Activated naive CD8-positive, alpha-beta T cell treated with anti-CD3 and anti-CD28 coated beads, Interleukin-2, amount 50 U/mL, for 24 hours (primary cell): ENCODE measurements at places on chromosomes 4 and X.
A peak's percentile ranks its signal among the peaks of the same experiment; 100 is the strongest.

DNA sequence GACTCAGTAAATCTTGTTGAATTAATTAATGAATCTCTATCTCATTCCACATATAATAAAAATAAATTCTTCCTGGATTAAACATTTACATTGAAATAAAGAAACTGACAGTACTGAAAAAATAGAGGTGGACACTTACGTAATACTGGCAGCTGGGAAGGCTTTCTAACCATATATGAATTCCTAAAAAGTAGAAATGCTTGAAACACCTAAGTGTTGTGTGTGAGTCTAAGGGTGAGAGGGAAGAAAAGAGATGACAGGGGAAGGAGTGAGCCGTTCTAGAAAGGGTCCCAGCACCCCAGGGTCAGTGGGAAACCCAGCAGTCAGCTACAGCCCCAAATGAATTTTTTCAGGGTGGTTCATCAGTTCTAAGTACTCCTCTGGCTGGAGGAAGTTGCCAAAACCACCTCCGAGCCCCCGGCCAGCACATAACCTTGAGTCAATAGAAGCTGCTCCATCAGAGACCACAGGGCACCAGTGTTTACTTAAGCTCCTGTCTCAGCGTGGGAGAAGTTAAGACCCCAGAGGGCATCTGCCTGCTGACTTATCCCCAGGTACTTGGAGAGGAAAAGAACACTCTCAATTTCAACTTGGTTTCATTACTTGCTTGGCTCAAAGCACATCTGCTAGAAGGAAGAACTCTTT, 18.3 kb downstream of the GAB3 start:
- H3K27me3 ChIP-seq, result no peaks in the 10 kb centered on the region
- H3K36me3 ChIP-seq, result no peaks in the 10 kb centered on the region
- peaks cover 98% of the 10 kb centered on the region for H3K4me1 ChIP-seq
- DNase-seq, result no peak
- peak overlapping the region; percentile 58 for H3K4me3 ChIP-seq

DNA sequence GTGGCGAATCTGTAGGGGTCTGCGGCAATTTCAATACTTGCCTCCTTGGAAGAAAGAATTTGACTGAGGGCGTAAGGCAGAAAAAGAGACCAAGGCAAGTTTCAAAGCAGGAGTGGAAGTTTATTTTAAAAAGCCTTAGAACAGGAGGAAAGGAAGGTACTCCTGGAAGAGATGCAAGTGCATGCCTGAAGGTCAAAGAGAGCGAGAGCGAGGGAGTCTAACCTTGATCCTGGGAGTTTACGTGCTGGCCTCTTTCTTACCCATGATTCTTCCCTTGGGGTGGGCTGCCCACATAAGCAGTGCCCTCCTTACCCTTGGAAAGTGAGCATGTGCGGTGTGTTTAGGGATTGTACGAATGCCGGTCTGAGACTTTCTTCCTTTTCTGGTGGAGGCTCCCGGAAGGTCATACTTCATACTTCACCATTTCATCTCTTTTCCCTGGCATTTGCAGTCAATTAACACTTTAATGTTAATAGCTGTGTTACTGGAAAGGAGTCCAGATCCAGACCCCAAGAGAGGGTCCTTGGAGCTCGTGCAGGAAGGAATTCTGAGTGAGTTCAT, 40.0 kb downstream of the ARSD start:
- no peak overlapping the region for H3K27ac ChIP-seq
- DNase-seq, result no peak
- peaks cover 6% of the 10 kb centered on the region for H3K4me1 ChIP-seq
- H3K36me3 ChIP-seq, result no peaks in the 10 kb centered on the region
- peaks cover 2% of the 10 kb centered on the region for H3K27me3 ChIP-seq

DNA sequence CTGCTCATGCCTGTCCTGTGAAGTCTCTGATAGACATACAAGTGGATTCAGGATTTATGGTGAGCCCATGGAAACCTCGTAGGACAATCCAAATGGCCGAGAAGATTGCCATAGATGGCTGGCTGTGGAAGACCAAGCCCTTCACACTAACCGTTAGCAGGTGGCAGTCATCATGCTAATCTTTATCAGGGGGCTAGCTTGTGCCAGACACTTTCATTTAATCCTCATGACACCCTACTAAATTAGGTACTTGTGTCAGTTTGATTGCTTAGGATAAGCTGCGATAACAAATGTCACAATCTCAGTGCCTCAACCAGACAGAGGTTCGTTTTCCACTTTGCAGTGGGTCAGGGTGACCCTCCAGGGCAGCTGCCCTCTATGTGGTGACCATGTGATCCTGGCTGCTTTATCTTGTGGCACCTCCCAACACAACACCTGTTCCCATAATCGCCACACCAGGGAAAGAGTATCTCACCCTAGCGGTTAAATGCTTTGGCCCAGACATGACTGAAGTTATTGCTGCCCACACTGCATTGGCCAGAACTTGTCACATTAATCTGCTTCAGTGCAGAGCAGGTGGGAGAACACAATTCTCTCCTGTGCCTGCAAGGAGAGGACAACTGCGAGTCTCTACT, 60.8 kb downstream of the REPS2 start:
- H3K4me3 ChIP-seq, result no peak overlapping the region
- no peaks in the 10 kb centered on the region for H3K36me3 ChIP-seq
- H3K27me3 ChIP-seq, result no peaks in the 10 kb centered on the region
- peaks cover 4% of the 10 kb centered on the region for H3K4me1 ChIP-seq
- H3K27ac ChIP-seq, result no peak overlapping the region

DNA sequence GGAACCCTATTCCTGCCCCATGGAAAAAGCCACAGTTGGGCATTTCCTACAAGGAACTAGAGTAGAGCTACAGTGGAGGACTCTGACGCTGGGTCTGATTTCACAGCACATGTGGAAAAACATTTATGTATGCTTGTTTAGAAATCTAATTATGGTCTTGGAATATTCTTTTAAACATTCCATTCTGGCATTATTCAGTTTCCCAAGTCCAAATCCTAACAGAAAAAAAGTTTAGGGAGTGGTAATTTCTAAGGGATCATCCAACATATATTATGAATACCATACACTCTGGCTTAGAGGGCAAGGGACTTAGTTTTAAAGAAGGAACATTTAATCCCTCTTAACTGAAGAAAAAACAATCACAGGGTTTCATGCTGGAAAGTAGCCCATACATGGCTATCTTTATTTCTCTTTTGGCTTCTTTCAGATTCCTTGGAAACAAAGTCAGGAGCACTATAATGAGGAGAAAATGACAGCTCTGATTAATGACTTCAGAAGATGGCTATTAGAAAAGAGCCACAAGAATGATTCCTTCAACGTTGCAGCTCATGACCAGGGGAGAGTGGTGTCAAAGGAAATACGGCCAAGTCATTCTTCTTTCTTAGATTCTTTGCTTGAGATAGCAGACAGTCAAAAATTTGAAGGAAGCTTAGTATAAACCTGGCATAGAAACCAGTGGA, 56.1 kb downstream of the CNGA2 start:
- no peak for DNase-seq
- H3K4me1 ChIP-seq, result no peaks in the 10 kb centered on the region
- no peak overlapping the region for H3K4me3 ChIP-seq
- H3K27me3 ChIP-seq, result no peaks in the 10 kb centered on the region
- H3K27ac ChIP-seq, result no peak overlapping the region

DNA sequence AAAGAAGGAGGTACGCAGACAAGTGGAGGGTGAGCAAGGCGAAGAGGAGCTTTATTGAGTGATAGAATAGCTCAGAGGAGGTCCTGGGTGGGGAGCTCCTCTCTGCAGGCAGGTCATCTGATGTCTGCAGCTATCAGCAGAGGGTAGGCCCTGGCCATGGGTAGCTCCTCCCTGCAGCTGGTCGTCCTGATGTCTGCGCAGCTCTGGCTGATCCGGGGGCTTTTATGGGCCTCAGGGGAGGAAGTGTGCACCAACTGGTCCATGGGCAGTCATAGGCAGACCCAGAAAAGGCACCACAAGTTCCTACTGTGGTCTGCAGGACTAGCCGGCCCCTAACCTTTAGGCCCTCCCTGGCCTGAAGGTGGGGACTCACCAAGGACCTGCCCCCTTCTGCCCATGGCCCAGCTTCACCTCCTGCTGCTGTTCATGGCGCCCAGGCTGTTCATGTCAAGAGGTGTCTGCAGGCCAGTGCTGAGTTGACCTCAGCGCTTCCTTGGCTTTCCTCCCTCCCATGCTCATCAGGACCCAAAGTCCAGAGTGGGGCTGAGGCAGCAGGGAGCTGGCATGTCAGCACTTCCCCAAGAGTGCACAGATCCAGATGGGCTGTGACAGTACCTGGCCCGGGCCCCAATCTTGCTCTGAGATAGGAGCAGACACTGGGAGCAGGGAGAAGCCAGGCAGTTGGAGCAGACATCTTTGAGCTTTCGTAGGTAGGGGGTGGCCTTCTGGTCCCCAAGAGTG, 46.1 kb downstream of the ARAP2 start:
- no peak for DNase-seq
- H3K27me3 ChIP-seq, result no peaks in the 10 kb centered on the region

- DNase-seq, result no peak
- no peak overlapping the region for H3K4me3 ChIP-seq
- no peaks in the 10 kb centered on the region for H3K36me3 ChIP-seq
- H3K4me1 ChIP-seq, result no peaks in the 10 kb centered on the region
- no peak overlapping the region for H3K27ac ChIP-seq
Measured at GRCh38 chr4:73523126-73523525, 41.6 kb downstream of the AFM start.

DNA sequence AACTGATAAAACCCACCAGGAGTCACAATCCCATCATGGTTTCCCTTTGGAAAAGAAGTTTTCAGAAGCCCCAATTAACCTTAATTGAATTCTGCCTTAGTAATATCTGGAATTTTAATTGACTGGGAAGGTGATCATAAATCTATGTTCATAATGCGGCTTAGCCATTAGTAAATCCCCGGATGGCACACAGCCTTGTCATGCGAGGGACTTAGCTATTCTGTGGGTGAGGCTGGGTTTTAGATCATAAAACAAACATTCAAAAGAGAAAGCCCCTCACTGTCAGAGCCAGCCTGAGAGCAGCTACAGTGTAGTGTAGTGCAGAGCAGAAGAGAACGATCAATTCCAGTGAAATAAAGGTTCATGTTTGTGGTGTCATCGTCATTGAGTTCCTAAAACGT, 124.0 kb upstream of the NOCT start:
- H3K4me1 ChIP-seq, result peaks cover 11% of the 10 kb centered on the region
- no peak overlapping the region for H3K4me3 ChIP-seq
- peaks cover 15% of the 10 kb centered on the region for H3K27me3 ChIP-seq
- no peak overlapping the region for H3K27ac ChIP-seq

DNA sequence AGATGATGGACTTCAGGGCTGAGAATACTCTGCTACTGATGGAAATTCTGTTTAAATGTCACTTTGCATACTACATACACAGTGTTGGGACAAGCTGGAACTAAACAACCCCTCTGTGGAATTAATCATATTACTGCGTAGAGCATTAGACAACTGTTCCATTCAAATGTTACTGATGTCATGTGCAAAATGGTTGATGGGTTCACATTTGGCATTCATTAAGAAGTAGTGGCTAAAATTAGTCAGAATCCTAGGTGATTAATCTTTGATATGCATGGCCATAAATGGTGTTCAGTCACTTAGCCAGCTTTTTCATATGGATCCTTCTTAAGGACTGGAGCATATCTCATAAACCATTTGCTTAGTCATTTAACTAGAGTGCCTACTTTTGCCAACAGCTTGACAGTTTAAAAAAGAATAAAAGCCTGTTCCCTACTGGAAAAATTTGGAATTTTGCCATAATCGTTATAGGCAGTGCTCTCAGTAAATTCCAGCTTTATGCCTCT, 105.2 kb downstream of the RNF150 start:
- H3K27ac ChIP-seq, result no peak overlapping the region
- no peaks in the 10 kb centered on the region for H3K27me3 ChIP-seq
- no peaks in the 10 kb centered on the region for H3K36me3 ChIP-seq

DNA sequence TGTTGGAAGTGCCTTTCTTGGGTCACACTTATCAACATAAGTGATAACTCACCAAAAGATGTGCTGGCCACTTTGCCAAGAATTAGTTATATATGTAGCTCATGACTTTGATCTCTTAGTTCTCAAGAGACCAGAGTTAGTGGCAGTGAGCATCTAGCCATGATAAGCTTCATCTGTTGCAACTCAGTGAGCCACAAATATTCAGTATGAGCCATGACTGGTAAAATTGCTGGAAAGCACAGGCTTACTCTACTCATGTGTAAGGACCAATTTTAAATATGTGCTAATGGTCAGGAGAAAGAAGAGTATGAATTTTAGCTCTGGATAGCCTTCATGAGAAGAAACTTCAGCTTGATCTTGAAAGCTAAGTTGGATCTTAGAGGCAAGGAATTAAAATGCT, 59.4 kb upstream of the TLL1 start:
- no peaks in the 10 kb centered on the region for H3K27me3 ChIP-seq
- no peaks in the 10 kb centered on the region for H3K36me3 ChIP-seq
- H3K4me3 ChIP-seq, result no peak overlapping the region
- no peak overlapping the region for H3K27ac ChIP-seq
- DNase-seq, result no peak

DNA sequence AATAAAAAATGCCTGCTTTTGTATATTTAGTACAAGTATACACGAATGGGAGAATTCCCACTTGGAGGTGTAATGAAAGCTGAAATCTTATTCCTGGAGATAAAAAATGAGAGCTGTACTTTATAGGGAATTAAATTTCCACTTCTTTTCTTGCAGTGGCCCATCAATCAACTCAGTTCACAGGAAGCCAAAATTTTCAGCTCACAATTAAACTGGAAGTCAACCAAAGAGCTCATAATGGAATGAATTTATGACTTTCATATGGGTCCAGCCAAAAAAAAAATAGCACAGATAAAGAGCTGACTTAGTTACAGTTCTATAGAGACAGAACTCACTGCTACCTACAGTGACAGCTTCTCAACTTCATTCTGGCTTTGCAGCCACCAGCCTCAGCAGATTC, 115.2 kb upstream of the TBC1D9 start:
- H3K36me3 ChIP-seq, result no peaks in the 10 kb centered on the region
- DNase-seq, result no peak
- H3K27me3 ChIP-seq, result peaks cover 5% of the 10 kb centered on the region
- H3K27ac ChIP-seq, result no peak overlapping the region
- no peaks in the 10 kb centered on the region for H3K4me1 ChIP-seq

DNA sequence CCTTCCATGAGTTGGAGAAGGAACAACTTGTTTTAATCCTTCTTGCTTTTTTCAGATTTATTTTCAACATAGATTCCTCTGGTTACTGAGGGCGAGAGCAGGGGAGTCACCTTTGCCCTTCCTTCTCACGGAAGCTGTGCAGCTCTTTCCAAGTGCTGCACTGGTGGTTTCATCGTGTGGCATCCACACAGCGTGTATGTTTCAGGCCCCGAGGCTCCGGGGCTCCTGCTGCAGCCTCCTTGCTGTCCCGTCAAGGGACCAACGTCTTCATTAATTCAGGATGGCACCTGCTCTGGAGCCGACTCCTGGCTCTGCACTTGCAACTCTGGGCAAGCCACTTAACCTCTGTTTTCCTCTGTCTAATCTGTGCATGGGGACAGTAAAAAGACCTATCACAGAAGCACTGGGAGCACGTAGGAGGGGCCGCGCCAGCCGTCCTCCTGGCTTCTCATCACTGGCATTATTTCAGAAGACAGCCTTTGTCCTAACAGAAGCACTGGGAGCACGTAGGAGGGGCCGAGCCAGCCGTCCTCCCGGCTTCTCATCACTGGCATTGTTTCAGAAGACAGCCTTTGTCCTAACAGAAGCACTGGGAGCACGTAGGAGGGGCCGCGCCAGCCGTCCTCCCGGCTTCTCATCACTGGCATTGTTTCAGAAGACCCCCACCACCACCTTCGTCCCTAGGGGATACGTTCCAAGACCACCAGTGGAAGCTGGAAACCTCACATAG, 117.8 kb upstream of the NKX1-1 start:
- peaks cover 30% of the 10 kb centered on the region for H3K27me3 ChIP-seq
- H3K36me3 ChIP-seq, result no peaks in the 10 kb centered on the region
- H3K4me1 ChIP-seq, result peaks cover 4% of the 10 kb centered on the region
- DNase-seq, result no peak
